ENCODE measurements at places on chromosomes 13 and 19. TPM values are rescaled to one million over a fixed set of nuclear protein-coding genes. Genes with fewer than 3 reads are reported as not detected.

Gene PTGIR
- 14.0 TPM for total RNA-seq

Gene GNA15
- 3.4 TPM for total RNA-seq

Gene PNMA8C
- not detected for total RNA-seq

Gene CDX2
- not detected for total RNA-seq

Gene PGLYRP1
- total RNA-seq, result not detected

Gene FGF21
- total RNA-seq, result not detected

Gene PABPC3
- 0.56 TPM for total RNA-seq

Gene ZNF837
- total RNA-seq, result 3.6 TPM

Gene CYP4F22
- total RNA-seq, result not detected

All from epithelial cell of alveolus of lung (primary cell).